Stimulated activated CD4-positive, alpha-beta T cell treated with anti-CD3 and anti-CD28 coated beads, Interleukin-12 subunit alpha, Interleukin-12 subunit beta, amount 100 ng/mL, for 4 hours (primary cell): ENCODE measurements at places on chromosomes 3 and 15.

DNA sequence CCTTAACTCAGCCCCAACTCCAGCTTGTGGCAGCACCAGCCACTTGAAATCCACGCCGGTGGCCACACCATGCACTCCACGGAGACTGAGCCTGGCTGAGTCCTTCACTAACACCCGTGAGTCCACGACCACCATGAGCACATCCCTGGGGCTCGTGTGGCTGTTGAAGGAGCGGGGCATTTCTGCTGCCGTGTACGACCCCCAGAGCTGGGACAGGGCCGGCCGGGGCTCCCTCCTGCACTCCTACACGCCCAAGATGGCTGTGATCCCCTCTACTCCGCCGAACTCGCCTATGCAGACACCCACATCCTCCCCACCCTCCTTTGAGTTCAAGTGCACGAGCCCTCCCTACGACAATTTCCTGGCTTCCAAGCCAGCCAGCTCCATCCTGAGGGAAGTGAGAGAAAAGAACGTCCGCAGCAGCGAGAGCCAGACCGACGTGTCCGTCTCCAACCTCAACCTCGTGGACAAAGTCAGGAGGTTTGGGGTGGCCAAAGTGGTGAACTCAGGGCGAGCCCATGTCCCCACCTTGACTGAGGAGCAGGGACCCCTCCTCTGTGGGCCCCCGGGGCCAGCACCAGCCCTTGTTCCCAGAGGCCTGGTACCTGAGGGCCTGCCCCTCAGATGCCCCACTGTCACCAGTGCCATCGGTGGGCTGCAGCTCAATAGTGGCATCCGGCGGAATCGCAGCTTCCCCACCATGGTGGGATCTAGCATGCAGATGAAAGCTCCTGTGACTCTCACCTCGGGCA is 42.9 kb downstream of the CCK start:
- DNase-seq = no peak

DNA sequence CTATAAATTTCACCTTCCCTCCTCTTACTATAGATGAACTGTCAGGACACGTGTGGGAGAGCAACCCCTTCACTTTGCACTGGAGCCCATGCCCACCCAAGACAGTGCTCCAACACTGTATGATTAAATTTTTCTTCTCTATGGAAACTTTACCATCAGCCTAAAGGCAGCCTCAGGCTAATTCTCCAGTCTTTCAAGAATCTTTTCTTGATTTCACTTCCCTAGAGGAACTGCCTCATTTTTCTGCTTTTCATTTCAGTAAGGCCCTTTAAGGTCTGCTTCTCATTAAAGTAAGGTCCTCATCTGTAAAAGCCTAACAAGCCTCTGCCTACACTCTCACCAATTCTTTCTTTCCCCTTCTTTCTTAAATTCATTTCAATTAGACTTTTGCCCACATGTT is 137.3 kb downstream of the KCNMB2 start:
- DNase-seq = no peak

DNA sequence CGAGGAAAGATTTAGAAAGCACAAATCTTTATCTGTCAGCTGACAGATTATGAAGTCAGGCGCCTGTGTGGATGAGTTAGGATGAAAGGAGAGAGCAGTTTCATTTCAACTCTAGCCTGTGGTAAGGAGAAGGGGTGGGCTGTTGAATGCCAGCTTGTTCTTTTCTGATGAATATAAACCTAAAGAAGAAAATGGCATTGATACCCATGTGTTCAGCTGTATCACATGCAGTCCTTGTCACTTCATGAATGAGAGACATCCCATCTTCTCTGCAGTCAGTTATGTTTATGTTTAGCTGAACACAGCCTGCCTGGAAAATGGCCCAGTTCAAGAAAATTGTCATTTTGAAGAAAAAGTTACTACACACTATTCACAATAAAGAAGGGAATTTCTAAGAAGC is 345.7 kb upstream of the RBMS3 start:
- no peak for DNase-seq

DNA sequence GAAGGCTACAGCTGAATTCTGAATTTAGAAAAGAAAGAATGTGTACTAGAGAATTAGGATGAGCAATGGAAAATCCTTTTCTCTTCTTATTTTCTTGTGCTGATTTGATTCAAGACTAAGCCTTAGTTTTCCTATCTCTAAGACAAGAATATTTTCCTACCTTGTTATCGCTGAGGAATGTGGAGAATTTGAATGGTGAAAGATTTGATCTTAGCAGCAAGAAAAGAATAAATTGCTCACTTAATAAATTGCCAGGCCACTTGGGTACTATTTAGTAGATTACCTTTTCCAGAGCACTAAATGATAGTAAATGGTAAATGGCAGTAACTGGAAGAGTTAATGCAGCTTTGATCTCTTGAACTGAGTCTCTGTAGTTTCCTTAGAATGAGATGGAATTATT is 145.7 kb upstream of the MEIS2 start:
- DNase-seq = no peak

- DNase-seq = no peak
Observed at GRCh38 chr3:78967061-78967460, 800.7 kb downstream of the ROBO1 start.

DNA sequence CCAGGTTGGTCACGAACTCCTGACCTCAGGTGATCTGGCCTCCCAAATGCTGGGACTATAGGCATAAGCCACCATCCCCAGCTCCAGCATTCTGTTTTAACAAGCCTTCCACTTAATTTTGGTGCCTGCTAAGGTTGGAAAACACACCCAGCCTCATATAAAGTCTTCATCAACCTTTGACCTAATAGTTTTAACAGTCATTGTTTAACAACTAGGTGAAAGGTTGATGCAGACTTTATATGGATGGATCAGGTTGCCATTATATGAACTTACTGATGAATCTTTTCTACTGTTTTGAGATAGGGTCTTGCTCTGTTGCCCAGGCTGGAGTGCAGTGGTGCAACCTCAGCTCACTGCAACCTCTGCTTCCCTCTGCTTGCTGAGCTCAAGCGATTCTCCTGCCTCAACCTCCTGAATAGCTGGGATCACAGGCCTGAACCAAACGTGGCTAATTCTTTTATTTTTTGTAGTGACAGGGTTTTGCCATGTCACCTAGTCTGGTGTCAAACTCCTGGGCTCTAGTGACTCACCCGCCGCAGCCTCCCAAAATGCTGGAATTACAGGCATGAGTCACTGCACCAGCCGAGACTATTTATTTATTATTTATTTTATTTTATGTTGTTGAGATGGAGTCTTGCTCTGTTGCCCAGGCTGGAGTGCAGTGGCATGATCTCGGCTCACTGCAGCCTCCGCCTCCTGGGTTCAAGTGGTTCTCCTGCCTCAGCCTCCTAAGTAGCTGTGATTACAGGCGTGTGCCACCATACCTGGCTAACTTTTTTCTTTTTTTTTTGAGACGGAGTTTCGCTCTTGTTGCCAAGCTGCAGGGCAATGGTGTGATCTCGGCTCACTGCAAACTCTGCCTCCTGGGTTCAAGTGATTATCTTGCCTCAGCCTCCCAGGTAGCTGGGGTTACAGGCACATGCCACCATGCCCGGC is 3.1 kb upstream of the RPAP1 start:
- no peak for DNase-seq

DNA sequence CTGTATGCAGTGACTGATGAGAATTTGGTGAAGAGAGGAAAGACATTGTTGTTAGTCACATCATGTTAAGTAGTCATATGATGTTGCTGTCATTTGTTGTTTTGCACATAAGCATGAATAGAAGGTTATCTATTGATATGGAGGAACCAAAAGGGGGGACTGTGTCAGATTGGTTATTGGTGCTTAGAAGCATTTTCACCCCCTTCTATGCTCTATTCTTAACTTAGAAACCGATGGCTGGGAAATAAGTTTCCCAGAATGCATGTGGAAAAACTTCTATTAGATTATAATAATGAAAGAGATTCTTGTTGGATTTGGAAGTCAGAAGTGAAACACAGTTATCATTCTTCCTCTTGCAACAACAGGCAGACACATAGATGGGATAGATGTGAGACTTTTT is 33.2 kb upstream of the CADM2 start:
- no peak for DNase-seq

DNA sequence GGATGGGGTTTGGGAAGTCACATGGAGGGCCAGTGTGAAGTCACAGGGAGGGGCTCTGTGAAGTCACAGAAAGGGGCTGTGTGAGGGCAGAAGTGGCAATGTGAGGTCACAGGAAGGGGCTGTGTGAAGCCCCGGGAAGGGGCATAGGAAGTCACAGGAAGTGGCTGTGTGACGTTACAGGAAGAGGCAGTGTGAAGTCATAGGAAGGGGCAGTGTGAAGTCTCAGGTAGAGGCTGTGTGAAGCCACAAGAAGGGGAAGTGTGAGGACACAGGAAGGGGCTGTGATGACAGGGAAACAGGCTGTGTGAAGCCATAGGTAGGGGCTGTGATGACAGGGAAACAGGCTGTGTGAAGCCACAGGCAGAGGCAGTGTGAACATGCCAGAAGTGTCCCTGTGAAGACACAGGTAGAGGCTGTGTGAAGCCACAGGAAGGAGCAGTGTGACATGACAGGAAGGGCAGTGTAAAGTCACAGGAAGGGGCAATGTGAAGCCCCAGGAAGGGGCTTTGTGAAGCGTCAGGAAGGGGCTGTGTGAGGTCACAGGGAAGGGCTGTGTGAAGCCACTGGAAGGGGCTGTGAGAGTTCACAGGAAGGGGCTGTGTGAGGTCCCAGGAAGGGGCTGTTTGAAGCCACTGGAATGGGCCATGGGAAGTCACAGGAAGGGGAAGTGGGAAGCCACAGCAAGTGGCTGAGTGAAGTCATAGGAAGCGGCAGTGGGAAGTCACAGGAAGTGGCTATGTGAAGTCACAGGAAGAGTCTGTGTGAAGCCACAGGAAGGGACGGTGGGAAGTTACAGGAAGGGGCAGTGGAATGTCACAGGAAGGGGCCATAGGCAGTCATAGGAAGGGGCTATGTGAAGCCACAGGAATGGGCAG is 37.1 kb downstream of the GASK1A start:
- DNase-seq = no peak

DNA sequence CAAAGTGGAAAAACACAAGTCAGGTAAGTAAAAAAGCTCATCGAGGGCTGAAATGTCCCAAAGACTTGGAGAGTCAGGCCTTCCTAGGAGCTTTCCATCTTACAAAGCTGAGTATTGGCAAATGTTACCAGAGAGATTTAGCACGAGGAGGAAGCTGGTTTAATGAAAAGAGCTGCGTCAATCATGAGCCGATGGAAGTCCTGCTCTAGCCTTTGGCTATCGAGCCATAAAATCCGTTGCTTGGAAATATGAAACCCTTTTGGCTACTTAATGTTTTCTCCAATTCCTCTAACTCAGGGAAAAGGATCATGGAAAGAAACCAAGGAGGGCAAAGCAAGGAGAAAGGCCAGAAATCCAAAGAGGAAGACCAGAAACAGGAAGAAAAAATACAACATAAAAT is 1074.6 kb downstream of the FHIT start:
- no peak for DNase-seq

DNA sequence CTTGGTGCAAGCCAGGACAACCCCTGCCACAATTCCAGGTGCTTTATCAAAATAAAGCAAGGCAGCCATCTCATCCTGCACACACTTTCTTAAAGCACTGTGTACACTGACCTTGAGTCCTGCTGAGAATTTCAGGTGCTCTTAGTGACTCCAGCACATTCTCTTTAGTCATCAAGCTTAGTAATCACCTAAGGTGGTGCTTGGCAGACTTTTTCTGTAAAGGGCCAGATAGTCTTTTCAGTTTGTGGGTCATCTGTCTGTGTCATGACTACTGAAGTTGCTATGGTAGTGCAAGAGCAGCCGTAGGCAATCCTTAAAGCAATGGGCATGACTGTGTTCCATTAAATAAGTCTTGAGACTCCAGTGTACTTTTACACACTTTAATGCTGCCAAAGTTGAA is 36.4 kb downstream of the RIOX2 start:
- no peak for DNase-seq

GRCh38 chr3:144294659-144295538 is 323.3 kb downstream of the DIPK2A start:
- DNase-seq = no peak

- DNase-seq = no peak
Observed at GRCh38 chr15:59301527-59301926, 71.1 kb downstream of the MYO1E start.

- no peak for DNase-seq
Observed at GRCh38 chr3:40623567-40623966, 98.8 kb downstream of the ZNF621 start.

GRCh38 chr3:63870615-63871005 is 6.9 kb downstream of the ATXN7 start:
- DNase-seq = no peak

GRCh38 chr15:65655457-65655856 is 33.7 kb downstream of the SLC24A1 start:
- no peak for DNase-seq

DNA sequence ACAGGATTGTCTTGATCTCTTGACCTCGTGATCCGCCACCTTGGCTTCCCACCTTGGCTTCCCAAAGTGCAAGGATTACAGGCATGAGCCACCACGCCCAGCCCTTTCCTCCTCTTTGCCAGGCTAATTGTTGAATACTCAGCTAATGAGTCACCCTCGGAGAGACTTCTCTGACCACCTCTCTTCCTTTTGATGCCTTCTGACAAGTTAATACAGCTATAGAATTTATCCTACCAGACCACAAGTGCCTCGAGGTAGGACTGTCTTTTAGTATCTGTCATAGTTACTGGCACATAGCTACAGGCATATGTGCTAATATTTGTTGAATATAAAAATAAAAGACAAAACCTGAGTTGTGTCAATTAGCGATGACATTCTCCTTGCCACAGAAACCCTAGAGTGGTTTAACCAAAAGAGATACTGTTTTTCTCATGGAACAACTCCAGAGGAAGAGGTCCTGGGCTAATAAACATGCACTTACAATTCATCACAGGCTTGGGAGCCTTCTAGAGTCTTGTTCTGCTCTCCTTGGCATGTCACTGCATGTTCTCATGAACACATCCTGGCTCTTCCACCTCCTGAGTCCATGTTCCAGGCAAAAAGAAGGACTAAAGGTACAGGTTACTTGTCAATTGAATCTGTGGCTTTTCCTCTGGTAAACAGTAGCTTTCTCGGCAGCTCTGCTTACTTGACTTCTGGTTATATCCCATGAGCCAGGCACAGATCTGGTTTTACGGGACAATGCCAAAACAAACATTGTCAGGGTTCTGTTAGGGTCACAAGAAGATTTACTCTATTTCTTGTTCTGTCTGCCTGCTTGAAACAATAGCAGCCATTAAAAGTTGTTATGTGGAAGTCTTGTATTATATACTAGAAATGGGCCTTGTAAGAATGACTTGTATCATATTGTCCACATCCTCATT is 332.3 kb downstream of the THSD4 start:
- no peak for DNase-seq

DNA sequence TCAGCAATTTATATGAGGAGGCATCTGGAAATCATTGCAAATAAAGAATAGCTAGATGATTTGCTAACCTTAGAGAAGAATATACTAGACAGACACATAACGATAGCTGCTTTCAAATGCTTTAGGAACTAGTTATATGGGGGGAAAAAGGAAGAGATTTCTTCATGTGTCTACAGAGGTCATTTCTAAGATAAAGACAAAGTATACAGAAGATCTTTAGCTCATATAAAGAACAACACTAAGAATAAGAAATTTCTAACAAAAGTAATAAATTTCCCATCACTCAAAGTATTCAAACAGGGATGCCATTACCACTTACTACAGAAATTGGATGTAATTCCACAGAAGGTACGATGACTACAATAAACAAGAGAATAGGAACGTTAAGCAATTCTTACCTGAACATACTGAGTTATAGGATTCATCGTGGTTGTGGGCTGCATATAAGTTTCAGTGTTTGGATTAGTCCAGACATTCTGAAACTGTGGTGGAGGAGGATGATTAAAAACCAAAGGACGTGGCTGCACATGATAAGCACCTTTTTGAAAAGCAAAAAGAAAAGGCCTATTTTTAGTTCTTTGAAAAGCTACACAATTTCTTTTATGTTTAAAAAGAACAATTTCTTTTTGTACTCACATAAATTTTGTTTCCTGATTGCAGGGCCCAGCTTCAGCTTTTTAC is 8.7 kb downstream of the DAZL start:
- DNase-seq = no peak
